G401 (cell line): ENCODE measurements at places on chromosomes 16 and 17. TPM values are rescaled to one million over a fixed set of nuclear protein-coding genes. Genes with fewer than 3 reads are reported as not detected.

DNA sequence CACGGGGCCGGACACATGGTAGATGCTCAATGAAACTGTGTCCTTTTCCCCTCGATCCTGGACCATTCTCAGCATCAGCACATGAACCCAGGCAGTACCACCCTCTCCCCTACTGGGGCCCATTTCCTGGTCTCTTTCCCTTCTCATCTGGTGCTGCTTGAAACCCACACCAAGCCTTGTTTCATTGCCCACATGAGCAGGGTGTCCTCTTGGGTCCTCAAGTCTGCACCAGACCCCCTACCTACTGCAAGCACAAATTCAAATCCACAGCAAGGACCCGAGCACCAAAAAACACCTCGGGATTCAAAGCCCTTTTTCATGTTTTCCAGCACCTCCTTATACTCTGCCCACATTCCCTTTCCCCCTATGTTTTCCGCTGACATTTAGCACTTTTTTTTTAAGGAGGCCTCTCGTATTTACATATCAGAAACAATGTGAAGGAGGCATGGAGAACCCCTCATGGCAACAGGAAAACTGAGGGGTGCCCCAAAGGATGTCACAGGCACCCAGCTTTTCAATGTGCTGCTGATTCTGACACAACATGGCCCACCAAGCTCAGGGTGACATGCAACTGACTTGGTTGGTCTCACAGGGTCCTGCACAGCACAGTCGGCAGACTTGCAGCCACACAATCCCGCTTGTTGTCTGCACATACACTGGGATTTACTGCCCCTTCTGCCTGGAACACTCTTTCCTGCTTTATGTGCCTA, 4.6 kb upstream of the CCL1 start:
- DNase-seq = no peak

GRCh38 chr16:86112178-86112577, 213.2 kb downstream of the IRF8 start:
- DNase-seq = no peak

GRCh38 chr17:11644265-11645212, 46.3 kb downstream of the DNAH9 start:
- DNase-seq = peak; percentile 51

- DNase-seq = no peak
These were observed 21.0 kb upstream of the AGRP start for GRCh38 chr16:67504031-67505021.

DNA sequence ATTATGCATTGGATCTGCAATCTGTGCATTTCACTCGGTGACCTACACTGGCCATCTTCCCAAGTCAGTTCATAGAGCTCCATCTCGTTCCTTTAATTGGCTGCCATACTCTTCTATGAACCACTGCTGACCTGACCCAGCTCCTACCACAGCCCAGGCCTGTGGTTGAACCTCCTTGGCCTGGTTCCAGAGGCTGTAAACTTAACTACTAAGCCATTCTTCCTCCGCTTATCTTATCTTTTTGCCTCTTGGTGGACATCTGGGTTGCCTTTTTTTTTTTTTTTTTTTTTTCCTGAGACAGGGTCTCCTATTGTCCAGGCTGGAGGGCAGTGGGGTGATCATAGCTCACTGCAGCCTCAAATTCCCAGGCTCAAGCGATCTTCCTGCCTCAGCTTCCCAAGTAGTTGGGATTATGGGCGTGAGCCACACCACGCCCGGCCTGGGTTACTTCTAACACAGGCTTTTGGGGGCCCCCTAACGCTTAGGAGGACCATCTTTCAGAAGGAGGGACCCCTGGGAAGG, 18.3 kb downstream of the COQ7 start:
- no peak for DNase-seq

DNA sequence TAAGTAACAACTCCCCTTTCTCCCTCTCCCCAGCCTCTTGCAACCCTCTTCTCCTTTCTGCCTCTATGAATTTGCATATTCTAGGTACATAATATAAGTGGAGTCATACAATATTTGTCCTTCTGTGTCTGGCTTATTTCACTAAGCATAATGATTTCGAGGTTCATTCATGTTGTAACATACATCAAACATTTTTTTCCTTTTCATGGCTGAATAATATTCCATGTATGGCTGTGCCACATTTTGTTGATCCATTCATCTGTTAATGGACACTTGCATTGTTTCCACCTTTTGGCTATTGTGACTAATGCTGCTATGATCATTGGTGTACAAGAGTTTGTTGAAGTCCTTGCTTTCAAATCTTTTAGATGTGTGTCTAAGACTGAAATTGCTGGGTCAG, 17.6 kb upstream of the FA2H start:
- no peak for DNase-seq

- DNase-seq = no peak
These were observed 8.5 kb downstream of the G6PC1 start for GRCh38 chr17:42908872-42909700.

DNA sequence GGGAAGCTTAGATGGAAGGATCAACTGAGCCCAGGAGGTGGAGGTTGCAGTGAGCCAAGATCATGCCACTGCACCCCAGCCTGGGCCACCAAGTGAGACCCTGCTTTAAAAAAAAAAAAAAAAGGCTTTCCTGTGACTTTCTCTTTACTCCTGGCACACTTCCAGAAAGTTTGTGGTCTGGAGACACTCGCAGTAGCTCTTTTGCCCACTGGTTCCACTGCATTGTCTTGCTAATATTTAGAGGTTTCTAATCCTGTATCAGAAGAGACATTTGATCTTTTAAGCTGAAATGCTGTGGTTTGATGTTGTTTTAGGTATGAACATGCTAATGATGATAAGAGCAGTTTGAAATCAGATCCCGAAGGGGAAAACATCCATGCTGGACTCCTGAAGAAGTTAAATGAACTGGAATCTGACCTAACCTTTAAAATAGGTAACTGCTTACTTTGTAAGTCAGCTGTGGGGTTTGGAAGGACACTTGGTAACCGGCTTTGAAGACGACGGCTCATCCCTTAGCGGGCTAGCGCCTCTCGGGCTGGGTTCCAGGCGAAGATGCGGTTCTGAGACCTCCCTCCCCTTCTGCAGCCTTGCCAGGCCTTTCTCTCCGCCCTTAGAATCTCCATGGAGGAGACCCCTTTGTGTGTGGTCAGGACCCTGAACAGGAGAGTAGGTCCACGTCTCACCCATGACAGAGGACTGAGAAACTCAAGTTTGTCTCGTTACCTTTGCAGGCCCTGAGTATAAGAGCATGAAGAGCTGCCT, 23.1 kb downstream of the NTAN1 start:
- DNase-seq = no peak

DNA sequence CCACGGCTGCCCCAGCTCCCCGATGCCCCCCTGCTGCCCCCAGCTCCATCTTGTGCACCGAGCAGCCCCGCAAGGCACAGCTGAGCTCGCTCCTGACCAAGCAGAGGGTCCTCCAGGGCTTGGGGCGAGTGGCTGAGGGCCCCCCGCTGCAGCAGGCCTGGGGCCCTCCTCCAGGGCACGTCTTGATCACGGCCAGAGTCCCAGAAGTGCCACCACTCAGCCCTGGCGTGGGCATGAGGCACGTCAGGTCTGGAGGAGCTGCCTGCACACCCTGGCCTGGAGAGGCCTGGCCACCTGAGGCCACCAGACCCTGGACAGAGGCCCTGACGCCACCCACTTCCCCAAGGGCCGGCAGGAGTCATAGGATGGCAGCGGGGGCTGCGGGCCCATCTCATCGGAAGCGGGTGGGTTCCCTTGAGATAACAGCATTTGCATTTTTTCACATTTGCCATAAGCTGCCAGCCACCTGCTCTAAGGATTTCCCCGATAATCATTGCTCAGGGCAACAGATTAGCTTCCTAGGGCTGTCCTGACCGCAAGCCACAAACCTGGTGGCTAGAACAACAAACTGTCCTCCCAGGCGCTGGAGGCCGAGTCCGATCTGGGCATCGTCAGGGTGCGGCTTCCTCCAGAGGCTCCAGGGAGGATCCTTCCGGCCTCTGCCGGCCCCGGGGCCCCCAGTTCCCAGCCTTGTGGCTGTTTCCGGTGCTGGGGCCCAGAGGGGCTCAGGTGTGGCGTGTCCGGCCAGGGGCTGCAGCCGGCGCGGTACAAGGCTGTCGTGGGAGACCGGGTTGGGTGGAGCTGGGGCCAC, 23.9 kb upstream of the C1QTNF8 start:
- DNase-seq = no peak

- no peak for DNase-seq
These were observed 90.7 kb downstream of the SHISA9 start for GRCh38 chr16:12992066-12992465.

- no peak for DNase-seq
These were observed 324.2 kb downstream of the PMP22 start for GRCh38 chr17:14940938-14941265.

DNA sequence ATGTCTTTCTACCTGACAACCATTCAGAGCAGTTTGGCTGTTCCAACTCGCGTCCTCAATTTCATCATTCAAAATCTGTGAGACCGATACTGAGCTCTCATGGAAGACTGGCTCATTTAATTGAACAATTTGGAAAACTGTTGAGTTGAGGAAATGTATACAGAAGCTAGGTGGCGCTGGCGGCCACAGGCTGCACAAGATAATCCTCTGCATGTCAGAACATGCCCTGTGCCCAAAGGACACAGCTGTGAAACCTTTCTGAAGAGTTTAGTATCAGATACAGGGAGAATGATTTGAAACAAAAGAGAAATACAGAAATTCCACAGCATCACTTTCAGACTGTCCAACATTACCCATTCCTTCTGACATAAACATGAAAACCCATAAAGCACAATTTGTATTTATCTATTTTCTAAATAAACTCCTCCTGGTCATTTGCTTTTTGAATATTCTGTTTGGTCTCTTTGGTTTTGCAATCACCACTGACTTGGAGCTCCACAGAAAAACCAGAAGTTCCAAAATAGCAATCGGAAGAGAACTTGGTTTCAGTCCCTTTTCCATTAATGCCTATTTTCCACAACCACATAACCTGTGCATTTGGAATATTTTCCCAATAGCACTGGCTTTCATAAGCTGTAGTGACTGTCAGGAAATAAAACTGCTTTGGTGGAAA, 192.8 kb downstream of the MAP2K6 start:
- DNase-seq = peak; percentile 70

GRCh38 chr17:38403491-38403890, 24.8 kb upstream of the ARHGAP23 start:
- no peak for DNase-seq

- DNase-seq = no peak
These were observed 34.0 kb downstream of the UBE2G1 start for GRCh38 chr17:4332296-4332970.

DNA sequence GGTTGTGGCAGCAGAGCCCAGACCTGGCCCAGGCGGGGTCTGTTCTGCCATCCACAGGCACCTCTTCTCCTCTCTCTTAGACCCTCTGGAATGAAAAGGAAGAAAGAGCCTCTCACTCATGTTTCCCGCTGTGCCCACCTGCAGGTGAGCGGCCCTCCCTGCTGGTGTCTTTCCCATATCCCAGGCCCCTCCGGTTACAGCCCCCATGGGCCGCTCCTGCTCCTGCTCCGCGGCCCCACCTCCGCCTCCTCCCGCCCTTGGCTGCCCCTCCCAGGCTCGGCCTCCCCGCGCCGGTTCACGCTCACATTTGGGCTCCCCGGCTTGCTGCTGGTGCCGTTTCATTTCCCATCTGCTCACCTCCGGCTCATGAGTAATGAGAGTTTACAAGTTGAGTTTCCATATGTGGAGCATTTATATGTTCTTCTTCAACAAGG, 98.7 kb upstream of the SDK2 start:
- no peak for DNase-seq

GRCh38 chr17:45222289-45222995, 757 bp downstream of the FMNL1 start:
- DNase-seq = no peak

GRCh38 chr16:85174871-85175723, 62.8 kb upstream of the CIBAR2 start:
- no peak for DNase-seq

GRCh38 chr17:50265690-50266315, 8.5 kb upstream of the TMEM92 start:
- DNase-seq = no peak

- no peak for DNase-seq
These were observed 403.5 kb upstream of the HSBP1 start for GRCh38 chr16:83404261-83404660.

GRCh38 chr16:88993166-88993761, 16.3 kb upstream of the CBFA2T3 start:
- no peak for DNase-seq

DNA sequence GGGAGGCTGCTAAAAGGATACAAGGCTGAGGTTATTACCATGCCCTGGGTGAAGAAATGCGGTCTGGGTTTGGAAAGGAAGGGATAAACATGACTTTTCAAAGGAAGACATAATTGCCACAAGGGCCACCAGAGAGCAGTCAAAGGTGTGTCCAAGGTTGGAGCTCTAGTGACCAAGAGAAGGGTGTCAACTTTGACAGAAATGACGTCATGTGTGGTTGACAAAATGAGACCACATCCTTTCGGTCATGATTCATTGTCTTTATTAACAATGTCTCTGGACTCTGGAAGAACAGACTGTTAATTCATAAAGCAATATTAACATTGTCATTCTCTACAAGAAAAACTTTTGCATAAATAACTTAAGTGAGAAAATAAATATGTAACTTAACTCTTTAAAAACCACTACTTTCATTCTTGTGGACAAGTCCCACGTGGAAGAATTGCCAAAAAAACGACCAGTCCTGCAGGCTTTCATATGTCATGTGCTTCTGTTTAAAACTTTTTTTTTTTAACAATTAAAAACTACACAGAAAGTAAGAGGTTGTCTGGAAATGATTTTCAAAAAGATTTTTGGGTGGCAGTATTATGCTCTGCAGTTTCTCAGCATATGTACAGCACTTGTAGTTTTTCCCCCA, 5.0 kb downstream of the SOST start:
- DNase-seq = no peak

- no peak for DNase-seq
These were observed 1.6 kb upstream of the SEZ6 start for GRCh38 chr17:29007456-29007855.

- no peak for DNase-seq
These were observed 11.6 kb downstream of the ACLY start for GRCh38 chr17:41907185-41907556.

GRCh38 chr17:954431-955164, 25.0 kb downstream of the NXN start:
- DNase-seq = peak; percentile 39

- no peak for DNase-seq
These were observed 155.7 kb upstream of the C17orf78 start for GRCh38 chr17:37219876-37220606.

The NGFR gene
- 2.7 and 3.9 TPM in 2 replicates for total RNA-seq

The GINS2 gene
- 47.8 and 48.9 TPM in 2 replicates for total RNA-seq

The KRT27 gene
- total RNA-seq = not detected in 2 replicates

The LITAFD gene
- total RNA-seq = not detected in 2 replicates

The PLLP gene
- 1.5 and 2.7 TPM in 2 replicates for total RNA-seq

The CDK3 gene
- total RNA-seq = 0.68 and 2.5 TPM in 2 replicates

The PRR29 gene
- total RNA-seq = 1.1 and 3.1 TPM in 2 replicates

The TPSD1 gene
- not detected in 2 replicates for total RNA-seq

The MARVELD3 gene
- 3.6 and 4.3 TPM in 2 replicates for total RNA-seq

The BICDL2 gene
- total RNA-seq = 1.1 and 1.2 TPM in 2 replicates
